A549 treated with ZK216348 at 1 μM for 4 hours (cell line): ENCODE measurements at places on chromosomes 12 and 14. TPM values are rescaled to one million over a fixed set of nuclear protein-coding genes. Genes with fewer than 3 reads are reported as not detected.

Gene SINHCAF
- total RNA-seq = 33.5 to 60.3 TPM (median 42.5 TPM) in 5 replicates

Gene KLRB1
- not detected in 5 replicates for total RNA-seq

Gene TPPP2
- not detected in 5 replicates for total RNA-seq

Gene BMP4
- total RNA-seq = 1.2 to 2.9 TPM (median 2.7 TPM) in 5 replicates

Gene NTF3
- not detected in 5 replicates for total RNA-seq

Gene JPH4
- 0.04 to 0.08 TPM (median 0.07 TPM) in 3 of 5 replicates, not detected in the others for total RNA-seq

Gene XRCC3
- 27.3 to 34.1 TPM (median 29.0 TPM) in 5 replicates for total RNA-seq

Gene VASH1
- total RNA-seq = 3.4 to 5.1 TPM (median 3.7 TPM) in 5 replicates

Gene KCNJ8
- total RNA-seq = 0.18 to 0.78 TPM (median 0.39 TPM) in 5 replicates

Gene LRTM2
- total RNA-seq = not detected in 5 replicates

Gene MMP14
- total RNA-seq = 0.55 to 0.92 TPM (median 0.87 TPM) in 5 replicates
